ENCODE measurements at places on chromosomes 16 and 17. TPM values are rescaled to one million over a fixed set of nuclear protein-coding genes. Genes with fewer than 3 reads are reported as not detected.

DNA sequence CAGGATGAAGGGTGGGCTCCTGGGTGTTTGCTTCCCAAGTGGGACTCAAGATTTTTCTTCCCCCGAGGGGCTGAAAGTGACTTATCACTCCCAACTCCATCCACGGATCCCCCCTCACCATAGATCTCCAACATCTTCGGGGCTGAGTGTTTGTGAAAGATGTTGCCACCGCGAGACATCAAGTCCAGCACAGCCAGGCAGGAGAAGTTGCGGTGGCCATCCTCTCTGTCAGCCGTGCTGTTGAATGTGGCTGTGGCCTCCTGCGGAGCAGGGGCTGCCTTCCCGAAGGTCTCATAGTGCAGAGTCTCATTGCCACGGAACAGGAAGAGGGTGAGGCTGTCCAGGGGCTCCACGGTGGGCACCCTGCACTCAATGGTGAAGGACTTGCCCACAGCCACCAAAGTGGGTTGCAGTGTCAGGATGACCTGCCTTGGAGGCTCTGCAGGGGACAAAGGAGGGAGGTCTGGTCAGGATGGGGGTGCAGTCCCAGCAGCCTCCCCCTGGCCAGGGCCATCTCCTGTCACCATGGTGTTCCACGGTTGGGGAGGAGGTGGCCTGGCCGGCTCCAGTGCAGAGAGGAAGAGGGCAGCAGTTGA is 5.5 kb downstream of the PRR29 start:
- no peak for DNase-seq

HASPIN gene
- 9.4 TPM for total RNA-seq

PLXDC1 gene
- not detected for total RNA-seq

- peak; percentile 27 for DNase-seq
Observed at GRCh38 chr16:15704545-15704987, 54.5 kb downstream of the NDE1 start.

DNA sequence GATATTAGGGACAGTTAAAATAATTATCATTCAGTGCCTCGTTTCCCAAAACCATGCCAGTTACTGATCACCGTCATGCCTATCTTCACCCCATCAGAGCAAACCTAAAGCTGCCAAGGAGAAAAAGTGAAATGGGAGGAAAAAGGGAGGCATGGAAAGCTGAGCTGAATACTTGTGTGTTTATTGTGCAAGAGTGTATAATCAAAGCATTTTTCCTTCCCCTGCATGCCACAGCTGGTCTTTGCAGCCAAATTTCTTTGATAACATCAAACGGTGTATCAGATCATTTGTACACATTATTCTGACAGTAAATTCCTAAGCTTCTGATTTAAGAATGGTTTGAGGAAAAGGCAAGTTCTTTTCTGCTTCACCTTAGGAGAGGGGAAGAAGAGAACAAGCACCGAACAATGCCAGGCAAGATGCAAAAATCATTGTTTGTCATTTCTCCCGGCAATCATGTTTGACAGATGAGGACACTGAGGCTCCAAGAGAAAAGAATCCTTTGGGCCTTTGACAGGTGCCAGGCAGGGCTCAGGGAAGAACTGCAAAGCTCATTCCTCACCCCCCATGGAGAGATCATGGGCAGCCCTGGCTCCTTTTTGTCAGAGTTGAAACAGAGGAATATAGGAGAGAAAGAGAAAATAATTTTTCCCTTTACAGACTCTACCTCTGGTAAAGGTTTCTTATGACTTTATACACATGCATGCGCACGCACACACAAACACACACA is 51.4 kb upstream of the ARHGAP44 start:
- no peak for DNase-seq

DNA sequence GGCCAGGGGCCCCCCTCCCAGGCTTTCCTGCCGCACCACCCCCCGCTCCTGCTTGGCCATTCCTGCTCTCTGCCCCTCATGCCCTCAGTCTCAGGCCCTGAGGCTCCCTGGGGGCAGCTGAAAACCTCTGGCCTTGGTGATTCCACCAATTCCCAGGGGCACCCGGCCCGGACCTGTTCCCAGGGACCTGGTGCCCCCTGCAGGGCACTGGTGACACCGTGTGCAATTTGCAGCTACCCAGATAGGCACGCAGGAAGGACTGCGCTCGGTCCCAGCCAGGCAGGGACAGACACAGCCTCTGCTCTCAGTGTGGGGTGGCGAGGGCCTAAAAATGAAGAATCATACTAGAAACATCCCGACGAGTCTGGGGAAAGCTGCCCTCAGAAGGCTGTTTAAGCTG is 13.4 kb downstream of the WFDC1 start:
- peak; percentile 51 for DNase-seq

GRCh38 chr17:36627101-36627500 is 25.7 kb downstream of the MRM1 start:
- DNase-seq, result no peak

- DNase-seq, result no peak
Observed at GRCh38 chr17:332558-333322, 19.9 kb downstream of the RPH3AL start.

GRCh38 chr16:86881861-86882273 is 303.5 kb downstream of the FOXL1 start:
- no peak for DNase-seq

SCGB1C2 gene
- total RNA-seq, result not detected

HOXB4 gene
- total RNA-seq, result 0.45 TPM

DNA sequence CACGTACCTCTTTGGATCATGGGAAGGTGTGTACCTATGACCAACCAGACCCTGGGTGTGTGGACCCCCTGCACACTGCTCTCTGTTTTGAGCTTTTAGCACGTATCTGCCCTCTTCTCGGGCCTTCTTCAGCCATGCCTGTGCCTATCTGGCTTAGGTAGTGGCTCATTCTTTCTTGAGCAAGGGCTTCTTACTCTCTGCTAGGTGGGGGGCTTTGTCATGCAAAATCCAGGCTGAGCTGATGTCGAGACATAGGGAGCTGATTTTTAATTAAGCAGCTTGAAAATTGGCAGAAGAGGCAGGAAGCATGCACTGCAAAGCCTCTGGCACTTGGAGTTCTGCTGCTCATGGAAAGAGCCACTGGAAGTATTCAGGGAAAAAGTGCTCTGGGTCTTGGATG is 181.6 kb upstream of the IRX6 start:
- DNase-seq, result no peak

GRCh38 chr17:74206332-74206818 is 2.9 kb downstream of the RPL38 start:
- DNase-seq, result no peak

SPNS2 gene
- 0.06 TPM for total RNA-seq

SLC13A2 gene
- not detected for total RNA-seq

DNA sequence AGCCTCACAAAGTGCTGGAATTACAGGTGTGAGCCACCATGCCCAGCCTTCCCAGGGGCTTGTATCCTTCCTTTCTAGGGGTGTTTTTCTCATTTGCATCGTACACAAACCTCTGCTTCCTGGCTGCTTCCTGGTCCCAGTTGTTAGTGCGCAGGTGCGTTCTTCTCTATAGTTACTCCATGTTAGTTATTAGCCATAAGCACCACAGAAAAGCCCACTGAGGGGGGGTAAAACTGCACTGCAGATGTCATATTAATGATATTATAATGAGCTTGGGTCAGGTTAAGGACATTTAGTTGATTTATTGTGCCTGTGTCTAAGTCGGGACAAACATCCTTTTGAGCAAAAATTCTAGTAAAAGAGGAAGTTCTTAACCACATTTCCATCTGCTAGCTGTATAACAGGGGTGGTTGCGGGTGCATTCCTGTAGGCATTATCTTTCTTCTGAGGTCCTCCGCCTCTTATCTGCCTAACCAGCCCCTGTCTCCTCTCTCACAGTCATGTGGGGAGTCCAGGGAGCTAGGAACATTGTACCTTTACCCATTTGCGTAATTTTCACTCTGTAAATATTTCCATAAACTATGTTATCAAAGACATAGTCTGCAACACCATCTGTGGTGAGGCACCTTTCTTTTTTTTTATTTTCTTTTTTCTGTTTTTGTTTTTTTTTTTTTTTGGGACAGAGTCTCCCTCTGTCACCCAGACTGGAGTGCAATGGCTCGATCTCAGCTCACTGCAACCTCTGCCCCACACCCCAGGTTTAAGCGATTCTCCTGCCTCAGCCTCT is 23.6 kb upstream of the ATF7IP2 start:
- DNase-seq, result no peak

- DNase-seq, result peak; percentile 44
Observed at GRCh38 chr17:30334421-30334820, 564 bp upstream of the TMIGD1 start.

GRCh38 chr17:47253541-47254402 is at the start of gene ITGB3:
ITGB3 (plus strand) TSS chr17:47253827; CDS start chr17:47253862, 35 bp downstream.
- peak; percentile 70 for DNase-seq

GRCh38 chr17:27233059-27233458 is 60.9 kb upstream of the WSB1 start:
- no peak for DNase-seq

DNA sequence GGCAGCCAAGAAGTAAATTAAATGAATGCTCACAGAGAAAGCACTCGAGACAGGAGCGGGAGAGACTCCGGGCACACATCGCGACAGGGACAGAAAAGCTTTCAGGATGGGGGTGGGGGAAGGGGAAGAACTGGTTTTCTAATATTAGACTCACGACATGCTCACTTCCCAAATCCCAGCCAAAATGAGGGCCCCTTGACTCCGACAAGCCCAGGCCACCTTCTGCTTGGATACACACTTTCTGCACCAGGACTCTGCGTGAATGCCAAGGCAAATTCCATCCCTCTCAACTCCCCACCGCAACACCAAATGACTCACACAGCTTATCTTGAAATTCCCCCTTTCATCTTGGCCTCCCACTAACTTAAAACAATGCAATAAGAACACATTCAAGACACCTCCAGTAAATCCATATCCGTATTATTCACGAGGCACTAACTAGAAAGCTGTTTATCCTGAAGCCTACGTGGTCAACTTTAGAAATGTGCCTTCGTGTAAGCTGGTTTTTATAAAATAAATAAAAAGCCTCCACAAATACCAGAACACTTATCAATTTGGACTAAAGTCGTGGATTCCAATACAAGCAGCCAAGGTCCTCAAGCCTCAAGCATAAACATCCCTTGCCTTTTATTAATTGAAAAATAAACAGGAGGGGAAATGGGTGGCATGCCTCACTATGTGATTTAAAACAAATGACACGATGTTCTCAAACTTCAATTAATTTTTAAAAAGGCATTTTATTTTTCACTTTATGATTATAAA is 46.1 kb downstream of the NXN start:
- DNase-seq, result peak; percentile 98

DNA sequence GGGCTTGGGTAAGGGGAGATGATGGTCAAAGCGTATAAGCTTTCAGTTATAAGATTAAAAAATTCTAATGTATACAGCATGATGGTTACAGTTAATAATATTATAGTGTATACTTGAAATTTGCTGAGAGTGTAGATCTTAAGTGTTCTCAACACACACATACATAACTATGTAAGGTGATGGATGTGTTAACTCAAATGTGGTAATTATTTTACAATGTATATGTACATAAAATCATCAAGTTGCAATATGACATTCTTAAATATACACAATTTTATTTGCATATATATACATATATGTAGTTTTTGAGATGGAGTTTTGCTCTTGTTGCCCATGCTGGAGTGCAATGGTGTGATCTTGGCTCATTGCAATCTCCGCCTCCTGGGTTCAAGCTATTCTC is 7.2 kb downstream of the ZKSCAN2 start:
- DNase-seq, result no peak

DNA sequence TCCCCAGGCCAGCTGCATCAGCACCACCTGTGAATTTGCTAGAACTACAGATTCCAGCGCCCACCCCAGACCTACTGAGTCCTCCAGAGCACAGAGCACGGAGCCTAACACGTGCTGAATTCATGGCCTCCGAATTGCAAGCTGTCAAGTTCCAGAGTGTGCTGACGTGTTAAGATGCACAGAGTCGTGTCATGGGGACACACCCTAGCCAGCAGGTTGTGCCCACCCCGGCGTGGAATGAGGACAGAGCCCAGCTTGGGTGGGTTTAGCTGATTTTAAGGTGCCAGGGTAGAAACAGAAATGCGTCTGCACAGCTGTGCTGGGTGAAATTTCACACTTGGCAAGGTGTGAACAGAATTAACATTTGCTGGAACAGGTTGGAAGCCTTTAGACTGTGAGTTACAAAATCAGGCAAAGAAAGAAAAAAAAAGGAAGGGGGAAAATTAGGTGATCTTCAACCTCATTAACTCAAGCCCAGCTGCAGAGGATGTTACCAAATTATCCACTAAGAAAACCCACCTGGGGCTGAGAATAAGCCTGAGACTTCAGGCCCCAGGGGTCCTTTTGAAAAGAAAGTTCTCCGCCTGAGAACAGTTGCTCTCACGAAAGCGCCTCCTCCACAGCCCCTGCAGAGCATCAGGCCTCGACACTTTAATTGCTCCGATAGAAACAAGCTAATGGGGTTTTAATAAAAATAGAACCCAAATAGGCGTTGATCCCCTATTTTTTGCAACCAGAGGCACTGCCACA is 27.1 kb downstream of the GINS3 start:
- no peak for DNase-seq

GRCh38 chr17:72775919-72776318 is 316.6 kb downstream of the SLC39A11 start:
- DNase-seq, result no peak

- DNase-seq, result no peak
Observed at GRCh38 chr17:34542700-34543336, 36.6 kb upstream of the TMEM132E start.

GRCh38 chr17:61411261-61412142 is 11.9 kb downstream of the TBX2 start:
- DNase-seq, result no peak

DNA sequence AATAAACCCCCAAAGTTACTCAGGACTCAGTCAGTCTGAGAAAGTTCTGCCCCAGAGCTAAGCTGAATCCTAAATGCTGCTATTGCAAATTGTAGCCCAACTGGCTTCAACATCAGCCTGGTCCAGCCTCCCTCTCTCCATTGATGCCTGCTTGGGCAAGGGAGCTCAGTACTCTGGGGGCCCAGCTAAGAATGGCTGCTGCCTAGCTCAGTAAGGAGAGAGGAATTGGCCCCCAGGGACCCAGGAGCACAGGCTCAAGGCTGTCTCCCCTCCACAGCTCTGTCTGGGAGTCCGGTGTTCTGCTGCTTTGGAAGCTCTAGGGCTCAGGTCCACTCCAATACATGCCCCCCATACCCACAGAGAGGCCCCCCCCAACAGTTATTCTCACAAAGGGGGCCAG is 1.6 kb downstream of the UNC119 start:
- DNase-seq, result no peak

OR4D1 gene
- not detected for total RNA-seq

- no peak for DNase-seq
Observed at GRCh38 chr16:64617836-64618476, 503.9 kb downstream of the CDH11 start.

C16orf96 gene
- not detected for total RNA-seq

TAC4 gene
- total RNA-seq, result not detected

DNA sequence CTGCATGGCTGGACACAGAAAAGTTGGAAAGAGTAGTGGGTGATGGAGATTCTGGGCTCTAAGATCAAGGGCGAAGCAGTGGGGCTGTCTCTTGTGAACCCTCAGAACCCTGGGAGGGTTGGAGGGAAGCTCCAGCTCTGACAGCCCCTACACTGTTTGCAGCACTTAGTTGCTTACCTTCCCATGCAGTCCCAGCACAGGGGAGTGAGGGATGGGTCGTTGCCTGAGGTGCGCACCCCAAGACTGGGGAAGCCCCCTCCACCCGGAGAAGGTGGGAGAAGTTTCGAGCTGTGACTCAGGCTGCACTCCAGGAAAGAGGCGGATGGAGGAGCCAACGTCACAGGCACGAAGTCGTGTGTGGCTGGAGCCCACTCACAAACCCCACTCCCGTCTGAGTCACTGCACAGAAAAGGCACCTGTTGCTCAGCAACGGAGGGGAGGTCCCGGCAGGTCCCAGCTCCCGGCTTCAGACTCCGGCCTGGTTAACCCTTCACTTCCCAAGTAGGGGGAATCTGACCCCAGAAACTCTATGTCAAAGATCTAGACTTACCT is 60.1 kb downstream of the AIPL1 start:
- DNase-seq, result peak; percentile 45

Measured in H4 (cell line).